ENCODE measurements at places on chromosomes 6 and 20.
A peak's percentile ranks its signal among the peaks of the same experiment; 100 is the strongest.

DNA sequence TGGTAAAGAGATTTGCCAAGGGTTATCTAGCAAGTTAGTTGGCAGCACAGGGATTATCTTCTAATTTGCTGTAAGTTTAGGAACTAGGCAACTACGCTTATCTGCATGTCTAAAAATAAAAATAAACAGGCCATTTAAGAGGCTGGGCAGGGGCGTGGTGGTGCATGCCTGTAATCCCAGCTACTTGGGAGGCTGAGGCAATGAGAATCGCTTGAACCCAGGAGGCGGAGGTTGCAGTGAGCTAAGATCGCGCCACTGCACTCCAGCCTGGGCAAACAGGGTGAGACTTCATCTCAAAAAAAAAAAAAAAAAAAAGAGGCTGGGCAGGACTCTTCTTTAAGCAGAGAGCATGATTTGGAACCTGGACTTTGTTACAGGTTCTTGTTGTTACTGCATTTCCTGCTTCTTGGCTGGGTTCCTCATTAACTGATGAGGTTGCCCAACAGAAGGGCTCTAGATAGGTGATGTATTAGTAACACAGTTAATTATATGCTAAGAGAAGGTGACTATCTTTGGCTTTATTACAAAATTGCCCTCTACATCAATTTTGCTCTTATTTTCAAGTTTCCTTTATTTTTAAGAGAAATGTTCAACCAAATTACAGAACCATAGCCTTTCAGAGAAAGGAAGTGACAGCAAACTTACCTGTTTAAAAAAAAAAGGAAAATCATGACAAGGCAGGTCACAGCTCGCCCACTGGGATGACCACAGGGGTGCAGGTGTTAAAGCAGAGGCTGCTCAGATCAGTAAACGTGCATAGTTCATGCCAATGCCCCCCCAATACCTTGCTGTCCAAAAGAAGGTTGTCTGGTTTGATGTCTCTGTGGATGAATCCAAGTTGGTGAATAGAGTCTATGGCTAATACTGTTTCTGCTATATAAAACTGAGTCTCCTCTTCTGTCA is 32.5 kb downstream of the STK38 start:
- DNase-seq = no peak

DNA sequence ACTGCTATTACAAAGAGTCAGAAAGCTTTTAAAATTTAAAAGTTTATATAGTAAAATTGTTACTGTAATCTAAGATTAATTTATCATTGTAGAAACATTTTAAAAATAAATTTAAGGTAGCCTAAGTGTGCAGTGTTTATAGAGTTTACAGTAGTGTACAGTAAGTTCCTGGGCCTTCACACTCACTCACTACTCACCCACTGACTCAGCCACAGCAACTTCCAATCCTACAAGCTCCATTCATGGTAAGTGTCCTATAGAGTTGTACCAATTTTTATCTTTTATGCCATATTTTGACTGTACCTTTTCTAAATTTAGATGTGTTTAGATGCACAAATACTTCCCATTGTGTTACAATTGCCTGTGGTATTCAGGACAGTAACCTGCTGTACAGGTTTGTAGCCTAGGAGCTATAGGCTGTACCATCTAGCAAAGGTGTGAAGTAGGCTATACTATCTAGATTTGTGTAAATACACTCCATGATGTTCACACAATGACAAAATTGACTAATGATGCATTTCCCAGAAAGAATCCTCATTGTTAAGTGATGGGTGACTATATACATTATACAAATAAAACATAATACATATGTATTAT is 10.2 kb upstream of the TMEM170B start:
- DNase-seq = no peak

DNA sequence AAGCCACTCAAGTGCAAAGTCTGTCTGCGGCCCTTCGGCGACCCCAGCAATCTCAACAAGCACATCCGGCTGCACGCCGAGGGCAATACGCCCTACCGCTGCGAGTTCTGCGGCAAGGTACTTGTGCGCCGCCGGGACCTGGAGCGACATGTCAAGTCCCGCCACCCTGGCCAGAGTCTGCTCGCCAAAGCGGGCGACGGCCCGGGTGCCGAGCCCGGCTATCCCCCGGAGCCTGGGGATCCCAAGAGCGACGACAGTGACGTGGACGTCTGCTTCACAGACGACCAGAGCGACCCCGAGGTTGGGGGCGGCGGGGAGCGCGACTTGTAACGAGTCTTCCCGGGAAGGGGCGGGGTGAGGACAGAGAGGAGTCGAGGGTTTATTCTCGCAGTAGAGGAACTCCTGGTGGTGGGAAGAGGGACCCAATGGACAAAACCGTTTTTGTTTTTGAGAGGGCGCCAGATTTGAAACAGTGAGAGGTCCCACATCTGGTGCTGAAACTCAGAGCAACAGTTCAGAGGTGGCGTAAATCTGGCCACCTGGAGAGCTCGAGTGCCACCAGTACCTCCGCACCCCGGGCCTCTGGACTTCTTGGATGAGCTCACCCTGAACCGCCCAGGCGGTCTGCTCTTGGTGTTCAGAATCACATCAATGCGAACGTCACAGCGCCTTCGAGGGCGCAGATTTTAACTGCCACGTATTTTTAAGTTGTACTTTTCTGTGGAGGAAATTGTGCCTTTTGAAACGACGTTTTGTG is 8.0 kb downstream of the PRDM13 start:
- DNase-seq = no peak

GRCh38 chr6:109471105-109471810 is 11.8 kb downstream of the ZBTB24 start:
- DNase-seq = no peak

- DNase-seq = peak; percentile 61
These were observed 66.9 kb downstream of the FAXC start for GRCh38 chr6:99282479-99283062.
